NCI-H82 (cell line): ENCODE measurements at places on chromosomes 2 and 18.

DNA sequence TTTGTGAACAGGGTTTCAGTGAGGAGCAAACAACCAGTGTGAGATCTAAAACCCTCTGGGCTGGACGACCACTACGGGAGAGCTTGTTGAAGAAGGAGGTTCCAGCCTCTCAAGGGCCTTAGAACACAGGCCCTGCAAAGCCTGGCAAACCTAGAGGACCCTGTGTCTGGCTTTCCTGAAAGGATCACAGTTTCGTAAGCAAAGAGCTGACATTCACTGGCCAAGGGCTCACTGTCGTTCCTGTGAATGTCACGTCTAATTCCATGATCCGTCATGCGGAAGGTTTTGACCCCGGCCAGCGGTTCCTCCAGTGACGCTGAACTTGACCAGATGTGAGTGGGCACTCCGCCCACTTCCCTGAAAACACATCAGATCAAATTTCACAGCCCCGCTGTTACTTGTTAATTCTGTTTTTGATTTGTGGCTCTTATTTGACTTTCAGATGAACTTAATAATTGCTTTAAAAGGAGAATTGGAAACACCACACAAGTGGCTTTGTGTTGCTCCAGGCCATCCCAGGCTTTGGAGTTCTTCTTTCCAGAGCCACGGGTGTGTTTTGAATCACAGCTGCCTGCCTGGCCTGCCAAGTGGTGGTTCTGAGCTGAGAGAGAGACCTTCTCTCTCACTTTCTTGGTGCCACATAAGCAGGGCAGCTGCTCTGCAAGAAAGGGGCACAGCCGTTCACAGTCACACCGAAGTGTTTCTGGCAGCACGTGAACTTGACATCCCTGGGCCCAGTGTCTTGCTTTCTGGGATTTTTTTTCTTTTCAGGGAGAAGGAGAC, 308.4 kb downstream of the NDUFA10 start:
- no peak for DNase-seq

GRCh38 chr2:182522972-182523473, 96.2 kb upstream of the PDE1A start:
- peak; percentile 40 for DNase-seq

DNA sequence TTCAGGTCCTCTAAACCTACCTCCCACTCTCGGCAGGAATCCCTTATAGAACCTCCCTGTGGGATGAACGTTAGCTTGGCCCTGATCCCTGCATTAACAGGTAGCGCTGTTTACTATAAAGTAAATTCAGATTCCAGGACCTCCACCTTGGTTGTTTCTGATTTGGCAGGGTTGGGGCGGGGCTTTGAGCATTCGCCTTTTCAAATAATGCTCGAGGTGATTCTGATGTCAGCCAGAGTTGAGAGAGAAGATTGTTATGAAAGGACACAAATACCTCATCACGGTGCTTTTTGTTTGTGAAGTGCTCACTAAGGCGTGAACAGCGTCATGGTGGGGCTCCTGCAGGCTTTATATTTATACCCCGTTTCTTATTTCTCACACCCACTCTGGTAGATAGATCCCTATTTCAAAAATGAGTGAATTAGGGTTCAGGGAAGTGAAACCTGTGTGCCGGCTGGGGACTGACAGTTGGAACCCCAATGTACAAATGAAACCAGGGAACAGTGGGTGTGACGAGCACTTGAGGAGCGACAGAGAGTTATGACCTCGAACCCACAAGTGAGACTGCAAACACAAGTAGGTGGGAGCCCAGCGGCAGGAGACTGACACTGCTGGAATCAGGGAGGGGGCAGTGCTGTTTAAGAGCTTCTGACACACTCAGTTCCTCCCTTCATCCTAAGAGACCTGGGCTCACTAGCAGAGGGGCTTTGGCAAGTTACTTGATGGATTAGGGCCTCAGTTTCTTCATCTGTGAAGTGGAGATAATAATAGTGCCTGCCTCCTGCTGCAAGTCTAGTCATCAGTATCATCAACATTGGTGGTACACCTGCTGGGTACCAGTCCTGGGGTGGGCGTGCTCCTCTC, 14.2 kb upstream of the CXCR4 start:
- DNase-seq: no peak

DNA sequence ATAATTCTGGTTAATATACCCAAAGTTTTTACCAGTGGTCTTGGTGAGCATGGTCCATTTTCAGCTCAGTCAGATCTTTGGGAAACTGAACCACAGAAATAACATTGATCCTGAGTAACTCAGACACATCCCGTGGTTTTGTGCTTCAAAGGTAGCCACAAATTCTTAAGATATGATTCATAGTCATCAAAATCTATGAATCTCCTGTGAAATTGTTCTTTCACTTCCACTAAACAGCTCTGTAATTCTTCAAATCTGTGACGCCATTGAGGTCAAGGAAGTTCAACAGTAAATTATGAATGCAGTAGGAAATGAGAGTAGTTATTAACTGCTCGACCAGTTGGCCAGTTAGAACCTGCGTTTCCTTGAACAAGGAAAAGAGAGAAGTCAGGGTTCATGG, 147.3 kb downstream of the IRS1 start:
- no peak for DNase-seq

- no peak for DNase-seq
Measured at GRCh38 chr18:39840406-39840805, 2114.6 kb upstream of the PIK3C3 start.

- DNase-seq: no peak
Measured at GRCh38 chr2:9918275-9918674, 33.2 kb upstream of the GRHL1 start.

DNA sequence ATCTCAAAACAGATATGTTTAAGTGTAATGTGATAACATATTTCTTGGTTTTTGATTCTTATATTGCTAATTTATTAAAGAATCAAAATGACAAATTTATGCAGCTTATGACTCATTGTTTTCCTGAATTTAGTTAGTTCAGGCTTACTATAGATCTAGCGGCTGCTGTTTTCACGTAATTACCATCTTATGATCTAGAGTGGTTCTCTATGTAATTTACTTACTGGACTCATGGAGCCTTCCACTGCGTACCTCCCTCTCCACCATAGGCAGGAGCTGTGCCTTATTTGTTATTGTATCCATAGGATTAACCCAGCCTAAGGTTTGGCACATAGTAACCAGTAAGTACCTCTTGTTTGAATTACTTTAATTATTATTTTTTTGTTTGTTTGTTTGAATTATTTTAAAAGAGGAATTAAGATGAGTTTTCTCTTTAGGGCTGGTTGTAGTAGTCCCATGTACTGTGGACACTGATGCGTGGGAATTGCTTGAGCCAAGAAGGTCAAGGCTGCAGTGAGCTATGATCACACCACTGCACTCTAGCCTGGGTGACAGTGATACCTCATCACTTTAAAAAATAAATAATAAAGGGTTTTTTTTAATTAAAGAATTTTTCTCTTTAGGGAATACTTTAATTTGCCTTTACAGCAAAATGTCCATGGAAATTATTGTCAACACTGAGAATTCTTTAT, 165.5 kb downstream of the PHLPP1 start:
- DNase-seq: peak; percentile 2

- DNase-seq: no peak
Measured at GRCh38 chr18:64392202-64392601, 243.3 kb upstream of the LINC00305 start.

DNA sequence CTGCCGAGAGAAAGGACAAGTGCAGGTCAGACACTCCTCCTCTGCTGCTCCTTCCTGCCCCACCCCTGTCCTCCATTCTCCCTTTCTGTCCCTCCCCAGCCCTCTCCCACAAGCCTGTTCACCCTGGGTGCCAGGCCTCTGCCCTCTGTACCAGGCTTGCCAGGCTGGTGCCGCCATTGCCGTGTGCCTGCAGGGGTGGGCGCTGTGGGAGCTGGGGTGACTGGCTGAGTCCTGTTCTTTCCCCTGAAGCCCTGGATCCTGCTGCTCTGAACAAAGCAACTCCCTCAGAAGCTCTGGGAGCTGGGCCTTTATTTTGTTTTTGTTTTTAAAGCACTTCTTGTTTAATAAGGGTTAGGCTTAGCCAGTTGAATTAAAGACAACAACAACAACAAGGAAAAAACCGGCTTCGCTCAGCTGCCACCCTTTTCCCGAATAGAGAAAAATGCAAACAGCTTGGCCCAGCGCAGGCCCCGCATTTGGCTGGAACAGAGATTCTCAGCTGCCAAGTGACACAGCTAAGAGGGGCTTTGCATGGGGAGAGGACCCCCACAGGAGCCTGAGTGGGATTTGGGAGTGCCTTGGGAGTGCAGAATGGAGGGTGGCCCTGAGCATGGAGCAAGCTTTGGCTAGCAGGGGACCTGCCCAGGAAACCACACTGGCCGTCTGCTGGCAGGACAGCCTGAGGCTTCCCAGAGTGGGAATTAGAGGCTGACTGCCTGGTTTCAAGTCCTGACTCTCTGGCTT, 9.1 kb downstream of the PCARE start:
- no peak for DNase-seq

- DNase-seq: no peak
Measured at GRCh38 chr2:39289609-39290008, 45.8 kb upstream of the CDKL4 start.

- peak; percentile 82 for DNase-seq
Measured at GRCh38 chr2:171574149-171574795, 52.0 kb downstream of the CYBRD1 start.

DNA sequence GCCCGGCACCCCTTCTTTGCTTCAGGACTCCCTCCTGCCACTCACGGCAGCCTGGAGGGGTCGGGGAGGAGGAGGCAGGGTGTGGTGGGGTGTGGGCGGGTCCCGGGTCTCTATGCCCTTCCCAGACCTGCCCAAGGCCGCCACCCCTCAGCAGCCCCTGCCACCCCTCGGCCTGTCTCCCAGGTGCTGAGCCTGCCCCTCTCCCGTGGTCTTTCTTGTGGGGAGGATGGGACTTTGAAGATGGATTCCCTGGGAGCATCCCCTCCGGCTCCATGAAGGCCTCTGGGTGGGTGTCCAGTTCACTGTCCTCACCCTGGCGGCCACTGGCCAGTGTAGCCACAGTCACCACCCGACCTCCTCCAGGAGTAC, 23.2 kb downstream of the KCNIP3 start:
- no peak for DNase-seq

DNA sequence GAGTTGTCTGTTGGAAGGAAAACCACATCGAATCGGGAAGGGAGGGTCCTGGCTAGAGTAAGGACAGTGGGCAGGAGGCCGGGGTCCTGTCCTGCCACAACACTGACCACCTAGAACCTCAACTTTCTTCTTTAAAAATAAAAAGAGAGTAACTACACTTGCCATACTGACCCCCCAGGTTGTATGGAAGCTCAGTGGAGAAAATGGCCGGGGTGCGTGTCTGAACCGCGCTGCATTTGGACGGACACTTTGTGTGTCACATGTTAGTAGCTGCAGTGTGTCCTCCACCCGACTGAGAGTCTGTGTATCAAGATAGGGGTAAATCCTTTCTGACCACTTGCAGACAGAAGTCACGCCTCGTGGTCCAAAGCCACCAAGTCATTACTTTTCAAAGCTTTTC, 87.0 kb downstream of the GBX2 start:
- DNase-seq: no peak
